ENCODE measurements at places on chromosomes 7 and 10. TPM values are rescaled to one million over a fixed set of nuclear protein-coding genes. Genes with fewer than 3 reads are reported as not detected.

DNA sequence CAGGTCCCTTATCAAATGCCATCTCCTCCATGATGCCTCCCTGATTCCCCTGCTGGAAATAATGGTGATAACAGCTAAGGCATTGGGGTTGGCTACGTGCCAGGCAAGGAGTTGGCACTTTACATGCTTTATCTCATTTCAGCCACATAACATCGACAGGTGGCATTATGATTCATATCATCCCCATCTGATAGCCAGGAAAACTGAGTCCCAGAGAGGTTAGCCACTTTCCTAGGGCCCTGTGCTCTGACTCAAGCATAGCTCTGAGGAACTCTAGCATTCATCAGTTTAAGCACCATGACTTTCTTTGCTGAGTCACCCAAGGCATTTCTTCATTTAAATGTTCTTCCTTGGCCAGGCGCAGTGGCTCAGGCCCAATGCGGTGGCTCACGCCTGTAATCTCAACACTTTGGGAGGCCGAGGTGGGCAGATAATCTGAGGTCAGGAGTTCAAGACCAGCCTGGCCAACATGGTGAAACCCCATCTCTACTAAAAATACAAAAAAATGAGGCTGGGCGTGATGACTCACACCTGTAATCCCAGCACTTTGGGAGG lies 6.6 kb downstream of the LEP start:
- H3K4me3 ChIP-seq = no peak overlapping the region
- H3K27me3 ChIP-seq = peaks cover 4% of the 10 kb centered on the region
- no peak for DNase-seq
- no peak overlapping the region for H3K27ac ChIP-seq
- H3K36me3 ChIP-seq = no peaks in the 10 kb centered on the region

DNA sequence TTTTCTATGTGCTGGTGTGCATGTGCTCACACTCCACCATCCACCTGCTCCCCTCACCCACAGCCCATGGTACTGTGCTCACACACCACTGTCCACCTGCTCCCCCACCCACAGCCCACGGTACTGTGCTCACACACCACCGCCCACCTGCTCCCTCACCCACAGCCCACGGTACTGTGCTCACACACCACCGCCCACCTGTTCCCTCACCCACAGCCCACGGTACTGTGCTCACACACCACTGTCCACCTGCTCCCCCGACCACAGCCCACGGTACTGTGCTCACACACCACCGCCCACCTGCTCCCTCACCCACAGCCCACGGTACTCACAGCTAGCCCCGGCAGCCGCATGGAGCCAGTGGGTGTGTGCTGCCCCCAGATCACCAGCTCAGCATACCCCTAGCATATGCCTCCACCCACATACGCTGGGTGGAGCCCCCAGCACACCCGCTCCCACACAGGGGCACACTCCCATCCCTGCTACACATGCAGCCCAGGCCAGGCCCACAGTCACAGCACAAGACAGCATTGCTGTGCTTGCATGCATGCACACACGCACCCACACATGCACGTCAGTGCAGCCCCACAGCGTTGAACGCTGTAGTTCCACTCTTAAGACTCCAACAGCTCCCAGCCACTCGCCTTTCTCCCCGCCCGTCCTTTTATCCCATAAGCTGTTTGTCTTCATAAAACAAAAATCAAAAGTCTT lies 62.0 kb downstream of the PAX2 start:
- no peak overlapping the region for H3K4me3 ChIP-seq
- H3K27ac ChIP-seq = no peak overlapping the region
- H3K27me3 ChIP-seq = peaks cover 86% of the 10 kb centered on the region
- H3K4me1 ChIP-seq = no peaks in the 10 kb centered on the region
- H3K36me3 ChIP-seq = no peaks in the 10 kb centered on the region

- peaks cover 34% of the 10 kb centered on the region for H3K36me3 ChIP-seq
- H3K27me3 ChIP-seq = no peaks in the 10 kb centered on the region
- H3K27ac ChIP-seq = peak overlapping the region; percentile 72
- H3K4me1 ChIP-seq = no peaks in the 10 kb centered on the region
Measured at GRCh38 chr10:29553544-29554250, 81.1 kb downstream of the SVIL start.

GRCh38 chr10:109743574-109743973 lies 179.7 kb downstream of the XPNPEP1 start:
- DNase-seq = no peak
- H3K4me3 ChIP-seq = no peak overlapping the region
- no peaks in the 10 kb centered on the region for H3K27me3 ChIP-seq

DNA sequence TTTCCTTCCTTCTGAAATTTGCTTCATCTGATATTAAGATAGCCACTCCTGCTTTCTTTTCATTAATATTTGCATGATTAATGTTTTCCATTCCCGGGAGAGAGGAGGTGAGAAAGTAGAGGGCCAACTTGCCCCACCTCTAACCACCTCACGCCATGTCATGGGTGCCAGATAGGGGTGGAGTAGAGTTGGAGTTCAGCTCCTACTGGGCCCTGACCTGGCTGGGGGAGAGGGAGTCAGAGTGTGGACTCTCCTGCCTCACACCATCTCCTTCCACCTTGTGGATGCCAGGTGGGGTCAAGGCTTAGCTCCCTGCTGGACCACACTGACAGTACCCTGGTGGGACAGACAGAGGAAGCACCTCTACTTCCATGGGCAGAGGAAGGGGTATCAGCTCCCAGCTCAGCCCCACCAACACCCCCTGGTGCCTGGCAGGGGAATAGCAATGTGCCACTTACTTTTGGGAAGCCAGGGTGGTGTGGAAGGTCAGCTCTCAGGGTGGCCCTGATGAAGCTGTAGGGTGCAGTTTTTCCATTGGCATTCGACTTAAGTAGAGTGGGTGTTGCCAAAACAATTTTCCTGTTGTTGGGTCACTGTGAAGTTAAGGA lies 28.0 kb downstream of the CHST12 start:
- no peaks in the 10 kb centered on the region for H3K4me1 ChIP-seq
- peaks cover 39% of the 10 kb centered on the region for H3K36me3 ChIP-seq

- no peak overlapping the region for H3K27ac ChIP-seq
- no peaks in the 10 kb centered on the region for H3K27me3 ChIP-seq
- DNase-seq = no peak
- H3K36me3 ChIP-seq = no peaks in the 10 kb centered on the region
- H3K4me1 ChIP-seq = no peaks in the 10 kb centered on the region
Measured at GRCh38 chr7:79513261-79513660, 59.8 kb upstream of the MAGI2 start.

GRCh38 chr7:3307435-3307834 lies 6.4 kb downstream of the SDK1 start:
- no peaks in the 10 kb centered on the region for H3K36me3 ChIP-seq
- no peak overlapping the region for H3K4me3 ChIP-seq
- no peaks in the 10 kb centered on the region for H3K27me3 ChIP-seq
- peaks cover 26% of the 10 kb centered on the region for H3K4me1 ChIP-seq
- no peak for DNase-seq
- no peak overlapping the region for H3K27ac ChIP-seq

DNA sequence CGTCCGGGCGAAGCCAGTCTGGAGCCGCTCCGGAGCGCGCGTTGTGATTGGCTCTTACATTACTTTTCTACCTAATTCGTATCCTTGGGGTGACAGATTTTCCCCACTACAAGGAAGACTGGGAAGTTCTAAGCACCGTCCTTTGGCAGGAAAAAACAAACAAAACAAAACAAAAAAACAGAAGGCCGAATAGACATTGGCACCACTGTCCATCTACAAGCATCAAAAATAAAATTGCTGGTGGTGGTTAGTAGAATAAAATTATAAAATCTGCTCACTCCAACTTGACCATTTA lies 651 bp upstream of the SKAP2 start:
- DNase-seq = peak; percentile 86
- H3K4me1 ChIP-seq = no peaks in the 10 kb centered on the region
- H3K36me3 ChIP-seq = no peaks in the 10 kb centered on the region

- no peaks in the 10 kb centered on the region for H3K4me1 ChIP-seq
- no peaks in the 10 kb centered on the region for H3K36me3 ChIP-seq
- no peak overlapping the region for H3K4me3 ChIP-seq
- H3K27ac ChIP-seq = no peak overlapping the region
Measured at GRCh38 chr10:24858288-24859270, 93.8 kb downstream of the PRTFDC1 start.

- no peaks in the 10 kb centered on the region for H3K36me3 ChIP-seq
- no peaks in the 10 kb centered on the region for H3K27me3 ChIP-seq
- H3K4me3 ChIP-seq = no peak overlapping the region
Measured at GRCh38 chr10:128044961-128045832, 81.0 kb downstream of the MKI67 start.

GRCh38 chr10:57696641-57697040 lies 571.1 kb downstream of the IPMK start:
- no peak for DNase-seq
- no peaks in the 10 kb centered on the region for H3K36me3 ChIP-seq
- no peaks in the 10 kb centered on the region for H3K27me3 ChIP-seq

DNA sequence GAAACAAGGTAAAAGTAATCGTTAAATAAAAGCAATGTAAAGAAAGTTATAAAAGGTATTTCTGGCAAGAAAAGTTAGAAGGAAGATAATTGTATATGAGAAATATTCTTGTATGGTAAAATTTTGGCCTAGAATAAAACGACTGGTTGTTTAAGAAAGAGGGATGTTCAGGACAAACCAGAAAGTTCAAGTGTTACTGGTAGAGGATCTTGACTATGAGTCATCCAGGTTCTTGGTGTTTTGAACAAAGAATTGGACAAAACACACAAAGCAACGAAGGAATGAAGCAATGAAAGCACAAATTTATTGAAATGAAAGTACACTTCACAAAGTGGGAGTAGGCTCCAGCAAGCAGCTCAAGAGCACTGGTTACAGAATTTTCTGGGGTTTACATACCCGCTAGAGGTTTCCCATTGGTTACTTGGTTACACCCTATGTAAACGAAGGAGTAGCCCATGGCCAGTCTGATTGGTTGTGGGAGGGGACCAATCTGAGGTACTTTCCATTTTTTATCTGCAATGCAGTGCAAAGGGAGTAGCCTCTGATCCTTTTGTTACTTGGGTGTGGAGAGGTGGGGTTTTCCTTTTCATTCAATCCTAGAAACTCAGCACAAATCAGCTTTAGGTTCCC lies 22.4 kb upstream of the GARS1 start:
- H3K36me3 ChIP-seq = peaks cover 21% of the 10 kb centered on the region
- H3K27ac ChIP-seq = no peak overlapping the region
- H3K4me3 ChIP-seq = no peak overlapping the region
- H3K4me1 ChIP-seq = no peaks in the 10 kb centered on the region

DNA sequence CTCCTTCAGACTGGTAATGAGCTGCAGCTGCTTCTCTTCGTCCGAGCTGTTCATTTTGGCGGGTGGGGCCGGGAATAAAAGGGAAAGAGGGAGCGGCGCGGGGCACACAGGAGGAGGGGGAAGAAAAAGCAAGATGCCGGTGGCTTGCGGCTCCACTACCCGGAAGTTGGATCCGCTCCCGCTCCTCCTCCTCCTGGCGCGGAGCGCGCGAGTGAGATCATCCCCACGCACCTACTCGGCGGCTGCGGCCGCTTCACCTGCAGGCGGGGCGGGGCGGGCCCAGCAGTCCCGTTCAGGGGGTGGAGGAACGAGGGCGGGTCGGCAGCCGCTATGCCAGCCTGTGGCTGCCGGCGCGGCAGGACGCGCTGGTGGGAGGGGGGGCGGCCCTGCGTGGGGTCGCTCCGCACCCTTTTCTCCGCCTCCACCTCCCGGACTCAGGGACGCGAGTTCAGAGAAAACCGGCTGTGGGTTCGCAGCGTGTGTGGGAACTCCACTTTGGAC lies at the start of gene SHTN1:
Gene SHTN1, minus strand, starts transcription at position 162 of the 501 bp plus-strand sequence. Its CDS starts 108 bp downstream, at position 54.
- no peaks in the 10 kb centered on the region for H3K36me3 ChIP-seq
- H3K27ac ChIP-seq = peak within 1 kb of the TSS; percentile 63
- peak; percentile 82 for DNase-seq
- H3K4me1 ChIP-seq = peaks cover 6% of the 10 kb centered on the region
- peak within 1 kb of the TSS; percentile 68 for H3K4me3 ChIP-seq

- no peak overlapping the region for H3K27ac ChIP-seq
- no peaks in the 10 kb centered on the region for H3K36me3 ChIP-seq
- no peak for DNase-seq
- no peaks in the 10 kb centered on the region for H3K4me1 ChIP-seq
- no peaks in the 10 kb centered on the region for H3K27me3 ChIP-seq
Measured at GRCh38 chr10:132198381-132199181, 11.8 kb downstream of the DPYSL4 start.

The MMD2 gene
- 0.71 TPM for total RNA-seq

- H3K27ac ChIP-seq = no peak overlapping the region
- H3K36me3 ChIP-seq = no peaks in the 10 kb centered on the region
- no peaks in the 10 kb centered on the region for H3K27me3 ChIP-seq
- no peaks in the 10 kb centered on the region for H3K4me1 ChIP-seq
Measured at GRCh38 chr10:49748006-49748405, 14.1 kb downstream of the OGDHL start.

GRCh38 chr10:63522995-63523394 lies 1.8 kb downstream of the REEP3 start:
- peak overlapping the region; percentile 84 for H3K4me3 ChIP-seq
- peaks cover 49% of the 10 kb centered on the region for H3K4me1 ChIP-seq
- no peaks in the 10 kb centered on the region for H3K36me3 ChIP-seq
- H3K27me3 ChIP-seq = no peaks in the 10 kb centered on the region
- DNase-seq = no peak

DNA sequence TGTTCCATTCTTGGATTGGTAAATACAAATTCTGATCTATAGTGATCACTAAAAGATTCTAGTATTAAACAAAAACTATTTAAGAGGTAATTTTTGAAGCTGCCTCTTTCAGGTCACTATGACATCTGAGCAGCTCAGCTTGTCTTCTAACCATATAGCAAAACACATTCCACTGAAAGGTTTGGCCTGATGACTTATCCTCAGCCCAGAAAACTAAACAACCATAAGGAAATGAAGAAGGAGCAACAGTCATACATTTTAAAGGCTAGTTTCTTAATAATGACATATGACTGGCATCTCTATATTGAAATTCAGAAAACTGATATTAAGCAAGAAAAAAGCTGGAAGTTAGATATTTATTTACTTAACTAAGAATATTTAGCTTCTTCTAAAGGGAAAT lies 24.6 kb downstream of the NT5C2 start:
- H3K36me3 ChIP-seq = peaks cover 15% of the 10 kb centered on the region
- H3K27me3 ChIP-seq = no peaks in the 10 kb centered on the region
- DNase-seq = no peak

GRCh38 chr10:34757933-34758332 lies 57.2 kb downstream of the PARD3 start:
- H3K27ac ChIP-seq = no peak overlapping the region
- no peak overlapping the region for H3K4me3 ChIP-seq
- no peaks in the 10 kb centered on the region for H3K36me3 ChIP-seq
- H3K4me1 ChIP-seq = peaks cover 66% of the 10 kb centered on the region

The SERPINE1 gene
- 1.5 TPM for total RNA-seq

DNA sequence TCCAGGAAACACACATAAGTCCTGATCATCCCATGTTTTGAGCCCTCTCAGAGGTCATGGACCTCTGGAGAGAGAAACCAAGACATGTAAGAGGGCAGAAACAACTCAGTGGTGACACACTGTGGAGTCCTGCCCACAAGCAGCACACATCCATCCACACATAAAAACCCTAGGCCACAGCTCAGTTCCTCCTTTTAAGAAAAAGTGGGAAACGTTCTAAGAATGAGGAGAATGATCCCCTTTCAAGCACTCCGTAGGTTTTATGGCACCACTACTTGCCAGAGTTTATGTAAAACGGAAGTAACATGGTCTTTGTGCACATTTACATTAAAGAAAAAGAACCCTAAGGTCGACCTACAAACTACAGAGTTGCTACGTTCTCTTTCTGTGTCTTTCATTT lies 19.9 kb downstream of the ATAD1 start:
- no peak overlapping the region for H3K27ac ChIP-seq
- H3K36me3 ChIP-seq = no peaks in the 10 kb centered on the region
- no peaks in the 10 kb centered on the region for H3K27me3 ChIP-seq

GRCh38 chr10:116692225-116692624 lies 50.1 kb downstream of the HSPA12A start:
- peak; percentile 65 for DNase-seq
- H3K27me3 ChIP-seq = no peaks in the 10 kb centered on the region
- H3K27ac ChIP-seq = peak overlapping the region; percentile 49
- H3K4me3 ChIP-seq = no peak overlapping the region
